Astrocyte (in vitro differentiated cells and primary cell): ENCODE measurements at places on chromosomes 1 and 21. TPM values are rescaled to one million over a fixed set of nuclear protein-coding genes. Genes with fewer than 3 reads are reported as not detected.

Gene JAK1
- total RNA-seq = 80.7 and 87.0 TPM in 2 replicates

- DNase-seq = no peak
- peaks cover 12% of the 10 kb centered on the region for H3K27me3 ChIP-seq
- H3K27ac ChIP-seq = no peak overlapping the region
- H3K4me3 ChIP-seq = no peak overlapping the region
These were observed 80.0 kb downstream of the S1PR1 start for GRCh38 chr1:101316799-101317198.

- H3K4me3 ChIP-seq = no peak overlapping the region
- no peaks in the 10 kb centered on the region for H3K36me3 ChIP-seq
- no peaks in the 10 kb centered on the region for H3K27me3 ChIP-seq
- no peak overlapping the region for H3K27ac ChIP-seq
- no peaks in the 10 kb centered on the region for H3K4me1 ChIP-seq
These were observed 176.8 kb downstream of the ATP6V1G3 start for GRCh38 chr1:198363625-198364151.

Gene ARHGAP29
- 17.6 and 19.9 TPM in 2 replicates for total RNA-seq

- peak overlapping the region; percentile 96 for H3K27ac ChIP-seq
- peak overlapping the region; percentile 22 for H3K4me3 ChIP-seq
- DNase-seq = peak; percentile 81
- peaks cover 33% of the 10 kb centered on the region for H3K4me1 ChIP-seq
- H3K27me3 ChIP-seq = no peaks in the 10 kb centered on the region
- no peaks in the 10 kb centered on the region for H3K36me3 ChIP-seq
These were observed 92.0 kb downstream of the LAMC2 start for GRCh38 chr1:183277821-183278738.
